ENCODE measurements at places on chromosomes 16 and 17. TPM values are rescaled to one million over a fixed set of nuclear protein-coding genes. Genes with fewer than 3 reads are reported as not detected.

DNA sequence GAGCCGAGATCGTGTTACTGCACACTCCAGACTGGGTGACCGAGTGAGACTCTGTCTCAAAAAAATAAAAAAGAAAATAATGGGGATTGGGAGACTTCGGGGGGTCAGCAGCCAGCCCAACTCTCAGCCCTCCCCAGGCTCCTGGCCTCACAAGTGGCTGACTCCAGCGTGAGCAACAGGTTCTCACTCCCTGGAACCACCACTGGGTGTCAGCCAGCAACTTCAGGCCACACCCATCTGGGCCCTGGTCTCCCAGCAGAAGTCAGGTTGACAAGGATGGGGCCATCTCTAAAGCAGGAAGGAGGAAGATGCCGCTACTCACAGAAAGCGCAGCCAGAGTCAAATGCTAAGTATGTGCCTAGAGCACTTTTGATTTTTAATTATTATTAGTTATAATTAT, 139.4 kb downstream of the C16orf78 start:
- no peak for DNase-seq

DNA sequence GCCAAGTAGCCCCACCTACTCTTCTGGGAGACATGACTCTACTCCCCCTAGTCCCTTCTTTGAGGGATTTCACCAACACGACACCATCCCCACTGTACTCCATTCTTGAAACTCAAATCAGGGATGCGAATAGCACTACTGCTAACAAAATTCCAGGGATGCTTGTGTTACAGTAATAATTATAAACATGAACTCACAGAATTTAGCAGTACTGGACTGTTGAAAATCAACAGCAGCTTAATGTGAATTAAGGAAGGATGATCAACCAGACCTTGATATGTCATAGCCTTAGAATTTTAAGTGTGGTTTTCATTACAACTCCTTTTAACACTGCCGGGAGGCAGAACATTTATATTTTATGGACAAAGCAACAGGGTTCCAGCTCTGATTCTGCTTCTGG, 37.9 kb downstream of the AMFR start:
- DNase-seq: no peak

- no peak for DNase-seq
These were observed 23.9 kb downstream of the NFAT5 start for GRCh38 chr16:69589434-69590269.

- DNase-seq: no peak
These were observed 215.9 kb upstream of the GSE1 start for GRCh38 chr16:85396879-85397871.

GRCh38 chr17:3929764-3930163, 13.5 kb upstream of the P2RX1 start:
- no peak for DNase-seq

GRCh38 chr16:82067042-82067803, 32.2 kb downstream of the HSD17B2 start:
- DNase-seq: no peak

DNA sequence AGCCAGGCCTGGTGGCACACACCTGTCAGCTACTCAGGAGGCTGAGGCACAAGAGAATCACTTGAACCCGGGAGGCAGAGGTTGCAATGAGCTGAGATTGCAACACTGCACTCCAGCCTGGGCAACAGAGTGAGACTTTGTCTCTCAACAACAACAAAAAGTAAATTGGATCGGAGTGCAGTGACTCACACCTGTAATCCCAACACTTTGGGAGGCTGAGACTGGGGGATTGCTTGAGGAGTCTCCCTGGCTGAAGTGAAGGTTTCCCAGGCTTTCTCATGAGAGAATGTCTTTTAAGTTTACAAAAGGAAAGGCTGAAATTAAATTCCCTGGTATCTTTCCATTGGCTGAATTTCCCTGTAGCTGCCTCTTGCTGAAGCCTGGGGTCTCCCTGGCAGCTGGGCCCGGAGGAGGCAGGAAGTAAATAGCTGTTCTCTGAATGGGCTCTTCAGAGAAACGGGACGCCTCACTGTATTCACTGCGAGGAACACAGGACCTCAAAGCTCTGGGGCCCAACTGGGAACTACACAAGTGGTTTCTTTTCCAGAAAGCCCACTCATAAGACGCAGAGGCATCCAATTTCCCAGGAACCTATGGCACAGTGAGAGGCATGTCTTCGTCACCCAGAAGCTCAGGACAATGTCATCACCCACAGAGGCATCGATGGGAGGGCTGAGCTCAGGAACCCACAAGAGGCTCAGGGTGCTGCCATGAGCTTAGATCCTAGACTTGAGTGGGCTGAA, 77.4 kb upstream of the SMURF2 start:
- DNase-seq: peak; percentile 73

DNA sequence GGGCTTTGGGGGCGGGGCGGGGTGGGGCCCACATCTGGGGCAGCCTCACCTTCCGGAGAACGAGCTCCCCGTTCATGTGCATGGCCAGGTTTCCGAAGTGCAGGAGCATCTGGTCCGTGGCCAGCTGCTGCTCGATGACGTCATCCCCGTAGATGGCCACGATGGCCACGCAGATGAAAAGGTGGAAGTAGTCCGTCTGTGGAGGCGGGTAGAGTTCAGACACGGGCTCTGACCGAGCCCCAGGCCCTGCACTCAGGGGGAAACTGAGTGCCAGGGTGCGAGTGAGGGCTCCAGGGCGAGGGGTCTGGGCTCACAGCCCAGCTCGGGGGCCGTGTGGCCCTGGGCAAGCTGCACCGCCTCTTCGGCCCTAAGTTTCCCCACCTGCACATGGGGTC, 93.7 kb downstream of the TBC1D16 start:
- no peak for DNase-seq

- no peak for DNase-seq
These were observed 76.4 kb downstream of the GPR139 start for GRCh38 chr16:19997264-19997663.

- no peak for DNase-seq
These were observed 140.7 kb downstream of the SDK2 start for GRCh38 chr17:73503560-73503959.

GRCh38 chr16:5605404-5605803, 507.8 kb upstream of the EEF2KMT start:
- DNase-seq: no peak

DNA sequence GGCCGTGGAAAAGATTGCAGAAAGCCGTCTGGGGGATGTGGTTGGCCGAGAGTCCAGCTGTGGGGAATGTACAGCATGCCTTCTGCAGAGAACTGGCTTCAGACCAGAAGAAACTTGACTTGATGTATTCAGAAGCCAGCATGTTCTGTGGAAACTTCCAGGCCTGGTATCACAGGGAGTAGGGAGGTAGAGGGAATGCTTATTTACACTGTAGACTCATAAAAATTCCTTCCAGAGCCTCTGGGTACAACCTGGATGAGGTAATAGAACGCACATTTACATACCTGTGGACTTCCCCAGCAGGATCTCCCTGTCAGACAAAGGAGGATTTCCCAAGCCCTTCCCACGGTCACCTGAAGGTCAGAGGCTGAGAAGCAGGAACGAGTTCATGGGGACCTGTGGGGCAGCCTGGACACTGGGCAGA, 11.8 kb upstream of the GAS7 start:
- peak; percentile 7 for DNase-seq

- DNase-seq: no peak
These were observed 276.6 kb downstream of the CPPED1 start for GRCh38 chr16:12527071-12527470.

NPIPB13 gene
- 1.4 TPM for total RNA-seq

PSMB3 gene
- total RNA-seq: 129 TPM

TNFRSF17 gene
- total RNA-seq: not detected
